ENCODE measurements at places on chromosomes 4 and X.

GRCh38 chr4:40552536-40552935 is 77.1 kb downstream of the RBM47 start:
- no peak for DNase-seq

GRCh38 chr4:40486534-40486933 is 143.1 kb downstream of the RBM47 start:
- DNase-seq: no peak

GRCh38 chr4:137960371-137961050 is 281.6 kb downstream of the SLC7A11 start:
- DNase-seq: no peak

DNA sequence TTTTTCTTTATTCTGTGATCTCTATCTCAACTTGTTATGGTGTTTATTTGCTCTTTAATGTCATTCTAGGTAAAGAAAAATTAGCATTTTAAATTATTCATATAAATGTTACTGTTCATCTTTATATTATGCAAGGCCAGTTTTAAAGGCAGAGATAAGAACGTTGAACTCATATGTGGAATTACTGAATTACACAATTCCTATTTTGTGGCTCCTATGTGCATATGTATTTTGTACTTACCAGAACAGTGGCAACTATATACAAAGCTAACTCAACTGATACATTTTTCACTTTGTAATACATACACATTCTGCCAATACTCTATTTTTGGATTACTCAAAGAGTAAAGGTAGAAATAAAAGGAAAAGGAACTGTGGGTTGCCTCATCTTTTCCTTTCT is 533.2 kb upstream of the NR3C2 start:
- no peak for DNase-seq

DNA sequence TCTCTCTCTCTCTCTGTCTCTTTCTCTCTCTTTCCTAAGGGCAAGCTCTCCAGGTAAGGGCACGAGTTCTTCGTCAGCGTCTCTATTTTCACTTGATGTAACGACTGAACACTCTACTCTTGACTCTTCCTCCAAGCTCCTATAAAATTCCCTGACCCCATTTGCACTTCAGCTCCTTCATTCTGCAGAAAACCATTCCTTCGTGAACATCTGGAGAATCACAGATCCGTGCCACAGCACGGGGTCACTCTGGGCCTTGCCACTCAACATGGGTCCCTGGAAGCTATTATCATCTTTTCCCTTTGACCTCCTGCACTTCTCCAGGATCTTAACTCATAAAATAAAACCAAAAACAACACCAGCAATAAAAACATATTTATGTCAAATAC is 112.0 kb upstream of the LNX1 start:
- no peak for DNase-seq

- no peak for DNase-seq
Observed at GRCh38 chr4:20359692-20360091, 108.0 kb downstream of the SLIT2 start.

DNA sequence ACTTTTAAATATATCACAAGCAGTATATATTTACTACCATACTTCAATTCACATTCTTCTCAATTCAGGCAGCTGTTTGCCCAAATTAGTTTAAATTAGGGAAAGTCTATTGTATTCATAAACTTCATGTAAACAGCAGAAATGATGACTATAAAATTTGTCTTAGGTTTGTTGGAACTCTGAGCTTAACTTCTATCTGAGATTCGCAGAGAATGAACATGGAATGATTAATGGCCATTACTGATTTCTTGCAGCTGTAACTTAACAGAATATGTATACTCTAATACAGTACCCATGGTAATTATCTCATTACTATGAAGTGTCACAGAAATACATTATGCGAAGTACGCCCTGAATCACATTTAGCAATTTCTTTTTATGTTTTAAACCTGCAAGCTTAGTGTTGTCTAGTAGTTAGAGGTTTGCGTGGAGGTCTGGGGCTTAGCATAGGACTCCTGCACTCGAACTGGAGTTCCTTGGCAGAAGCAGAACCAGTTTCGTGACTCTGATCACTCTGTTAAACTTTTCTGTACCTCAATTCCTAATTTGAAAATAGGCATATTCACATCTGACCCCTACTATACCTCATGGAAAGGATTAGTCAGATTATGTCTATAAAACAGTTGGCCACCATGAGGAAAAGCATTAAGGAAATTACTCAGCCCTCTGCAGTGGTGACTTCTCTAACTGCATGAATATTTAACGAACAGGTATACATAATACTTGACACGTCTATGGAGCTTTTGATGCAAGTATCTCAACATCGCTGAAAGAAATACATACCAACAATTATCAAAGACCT is 243.2 kb downstream of the MGST2 start:
- DNase-seq: no peak

DNA sequence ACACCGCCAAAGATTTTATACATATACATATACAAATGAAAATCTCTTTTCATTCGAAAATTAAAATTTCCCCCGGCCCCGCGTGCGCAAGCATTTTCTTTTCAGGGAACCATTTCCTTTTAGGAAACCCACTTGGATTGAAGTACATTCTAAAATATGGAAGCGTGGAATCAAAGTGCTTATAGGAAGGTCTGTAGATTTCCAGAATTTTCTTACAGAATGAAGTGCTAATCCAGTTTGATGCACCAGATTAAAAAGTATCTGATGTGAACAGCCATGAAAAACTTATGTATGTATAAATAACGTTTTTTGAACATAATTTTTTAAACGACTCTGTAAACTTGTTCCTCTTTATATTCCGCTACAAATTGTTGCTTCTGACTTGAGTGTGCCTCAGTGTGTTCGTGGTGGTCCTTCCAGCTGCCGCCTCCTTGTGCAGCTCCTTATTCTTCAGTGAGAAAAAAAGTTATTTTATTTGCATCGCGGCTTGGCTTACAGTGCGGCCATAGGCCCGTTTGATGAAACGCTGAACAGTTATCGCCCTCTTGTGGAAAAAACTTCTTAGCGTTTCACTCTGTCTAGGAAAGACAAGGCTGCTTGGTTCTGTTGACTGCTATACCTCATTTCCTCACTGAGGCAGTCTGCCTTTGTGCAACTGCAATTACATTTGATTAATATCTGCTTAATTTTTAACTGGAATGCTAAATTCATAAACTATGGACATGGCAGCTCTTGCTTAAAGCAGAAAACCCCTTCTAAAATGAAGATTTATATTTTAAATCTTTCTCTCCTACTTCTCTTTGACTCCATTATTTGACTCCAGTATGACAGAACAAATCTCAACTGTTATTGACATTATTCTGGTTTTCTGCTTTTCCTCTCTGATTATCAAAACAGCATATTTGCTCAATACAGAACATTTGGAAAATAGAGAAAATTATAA is 4.7 kb upstream of the NKX6-1 start:
- DNase-seq: peak; percentile 74

GRCh38 chr4:112451831-112452230 is 64.1 kb downstream of the NEUROG2 start:
- DNase-seq: no peak
